Stimulated activated CD8-positive, alpha-beta memory T cell treated with anti-CD3 and anti-CD28 coated beads, Interleukin-4, amount 100 ng/mL, for 4 hours (primary cell): ENCODE measurements at places on chromosomes 2 and 18.
A peak's percentile ranks its signal among the peaks of the same experiment; 100 is the strongest.

DNA sequence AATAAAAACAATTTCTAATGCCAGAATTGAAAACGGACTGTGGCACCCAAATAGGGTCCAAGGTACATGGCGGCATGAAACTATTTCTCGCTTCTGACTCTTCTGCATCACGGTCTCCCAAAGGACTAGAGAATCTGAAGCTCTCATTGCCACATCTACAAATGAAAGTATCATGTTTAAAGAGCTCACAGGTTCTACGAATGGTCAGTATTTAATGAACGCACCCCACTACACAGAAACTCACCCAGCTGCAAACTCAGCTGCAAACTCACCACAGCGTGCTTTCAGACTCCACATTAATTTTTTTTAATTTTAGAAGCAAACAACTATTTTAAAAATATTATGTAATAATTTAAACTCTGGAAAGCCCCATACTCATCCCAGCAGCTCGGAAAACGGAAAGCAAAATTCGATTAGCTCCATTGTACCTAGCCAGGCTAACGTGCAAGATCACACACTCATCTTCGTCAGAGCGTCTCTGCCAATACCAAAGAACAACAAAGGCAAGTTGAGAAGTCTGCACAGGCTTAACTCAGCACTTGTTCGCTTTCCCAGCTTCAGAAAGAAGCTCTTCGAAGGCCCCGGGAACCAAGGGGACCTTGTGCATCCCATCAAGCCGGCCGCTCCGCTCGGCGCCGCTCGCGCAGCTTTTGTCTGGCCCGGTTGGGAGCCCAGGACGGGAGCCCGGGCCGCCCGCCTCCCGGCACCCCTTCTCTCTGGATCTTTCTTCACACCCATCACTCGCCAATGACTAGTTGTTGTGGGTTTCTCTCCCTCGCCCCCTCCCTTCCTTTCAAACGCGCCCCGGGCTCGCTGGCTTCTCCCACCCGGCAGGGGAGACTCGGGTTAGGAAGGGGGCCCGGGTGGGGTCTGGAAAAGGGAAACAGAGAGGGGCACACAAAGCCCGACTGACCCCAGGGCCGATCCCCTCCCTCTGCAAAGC is 785 bp downstream of the CLASP1 start:
- DNase-seq, result peak; percentile 9

- DNase-seq, result no peak
Observed at GRCh38 chr2:217895070-217895635, 107.6 kb downstream of the TNS1 start.

- DNase-seq, result no peak
Observed at GRCh38 chr2:119943058-119943457, 69.8 kb upstream of the EPB41L5 start.

DNA sequence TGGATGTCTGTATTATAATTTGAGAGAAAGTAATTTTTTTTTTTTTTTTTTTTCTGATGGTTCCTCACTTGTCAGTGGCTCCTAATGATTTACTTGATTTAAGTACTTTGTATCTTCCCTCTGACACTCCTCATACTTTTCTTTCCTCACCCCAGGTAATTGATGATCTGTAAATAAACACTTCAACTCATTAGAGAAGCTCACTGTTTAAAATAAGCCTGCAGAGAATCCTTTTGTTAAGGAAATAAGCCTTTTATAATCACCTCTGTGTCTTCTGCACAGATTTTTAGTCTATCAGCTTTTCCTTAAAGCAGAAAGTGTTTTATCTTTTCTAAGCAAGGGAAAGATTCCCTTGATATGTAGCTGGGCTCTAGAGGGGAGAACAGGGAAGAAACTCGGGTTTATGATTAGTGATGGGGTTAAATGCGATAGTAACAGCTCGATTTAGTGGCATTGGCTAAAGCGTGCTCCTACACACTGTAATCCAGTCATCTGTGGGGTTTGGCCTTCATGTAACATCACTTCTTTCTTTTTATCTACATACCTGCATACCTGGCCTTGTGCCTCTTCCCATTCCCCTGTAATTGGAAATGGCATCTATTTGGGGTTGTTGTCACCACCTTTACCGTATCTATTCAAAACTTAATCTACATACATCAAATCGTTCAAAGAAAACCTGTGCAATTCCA is 60.1 kb upstream of the LRRTM1 start:
- DNase-seq, result no peak

GRCh38 chr2:2464643-2465042 is 133.6 kb upstream of the MYT1L start:
- no peak for DNase-seq

GRCh38 chr2:207956771-207957170 is 68.6 kb downstream of the PLEKHM3 start:
- no peak for DNase-seq

GRCh38 chr2:71720283-71720560 is 266.9 kb downstream of the DYSF start:
- DNase-seq, result no peak

DNA sequence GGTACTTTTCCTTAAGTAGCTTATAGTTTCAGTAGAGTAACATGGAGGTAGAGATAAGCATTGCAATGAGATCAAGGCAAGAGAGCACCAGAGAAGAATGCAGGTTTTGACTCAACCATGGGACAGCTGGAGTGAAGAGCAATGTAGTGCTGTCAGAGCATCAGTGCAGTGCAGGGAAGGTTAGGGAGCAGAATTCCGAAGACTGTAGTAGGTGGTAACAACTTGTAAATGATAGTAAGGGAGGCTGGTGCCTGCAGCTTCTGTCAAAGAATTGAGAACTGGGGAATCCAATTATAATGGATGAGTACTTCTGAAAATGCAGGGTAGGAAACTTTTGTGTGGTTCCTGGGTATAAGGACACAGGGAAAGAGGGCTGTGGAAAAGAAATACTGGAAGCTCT is 183.2 kb downstream of the KCNS3 start:
- DNase-seq, result no peak

DNA sequence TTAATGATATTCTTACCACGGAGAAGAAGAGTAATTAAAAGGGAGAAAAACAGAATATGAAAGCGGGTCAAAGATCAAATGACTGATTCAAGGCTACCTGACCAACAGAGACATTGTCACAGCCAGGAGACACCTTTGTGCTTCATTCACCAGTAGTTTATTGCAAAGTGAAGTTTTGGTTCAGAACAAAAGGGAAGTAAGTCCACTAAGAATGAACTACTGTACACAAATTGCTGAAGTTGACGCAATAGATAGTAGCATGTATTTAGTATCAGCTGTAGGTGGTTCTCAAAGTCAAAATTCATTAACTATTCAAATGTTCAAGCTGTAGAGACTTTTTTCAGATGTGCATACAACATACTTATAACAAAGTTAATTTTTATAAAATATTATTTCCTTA is 64.7 kb upstream of the COX7A2L start:
- DNase-seq, result no peak

- no peak for DNase-seq
Observed at GRCh38 chr2:100742277-100743254, 77.4 kb upstream of the NPAS2 start.

DNA sequence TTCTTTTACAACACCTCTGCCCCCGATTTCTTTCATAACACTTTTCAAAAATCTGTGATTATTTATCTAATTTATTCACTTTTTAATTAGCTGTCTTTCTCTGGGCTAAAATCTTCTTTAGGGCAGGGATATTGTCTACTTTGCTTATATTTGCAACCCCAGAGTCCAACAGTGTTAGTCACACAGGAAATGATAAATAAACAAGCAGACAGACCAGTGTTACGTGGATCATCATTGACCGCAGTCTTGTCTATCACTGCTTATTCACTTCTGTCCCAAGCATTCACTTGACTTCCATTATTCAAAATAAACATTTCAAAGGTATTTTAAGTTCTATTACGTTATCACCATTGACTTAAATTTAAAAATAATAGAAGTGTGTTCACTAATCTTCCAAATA is 237.6 kb upstream of the UBE2E3 start:
- DNase-seq, result no peak

- DNase-seq, result no peak
Observed at GRCh38 chr2:231436957-231437356, 27.3 kb downstream of the NCL start.

GRCh38 chr2:38073211-38074057 is 2.5 kb downstream of the CYP1B1 start:
- DNase-seq, result no peak

- no peak for DNase-seq
Observed at GRCh38 chr2:14120376-14120775, 512.1 kb upstream of the LRATD1 start.

DNA sequence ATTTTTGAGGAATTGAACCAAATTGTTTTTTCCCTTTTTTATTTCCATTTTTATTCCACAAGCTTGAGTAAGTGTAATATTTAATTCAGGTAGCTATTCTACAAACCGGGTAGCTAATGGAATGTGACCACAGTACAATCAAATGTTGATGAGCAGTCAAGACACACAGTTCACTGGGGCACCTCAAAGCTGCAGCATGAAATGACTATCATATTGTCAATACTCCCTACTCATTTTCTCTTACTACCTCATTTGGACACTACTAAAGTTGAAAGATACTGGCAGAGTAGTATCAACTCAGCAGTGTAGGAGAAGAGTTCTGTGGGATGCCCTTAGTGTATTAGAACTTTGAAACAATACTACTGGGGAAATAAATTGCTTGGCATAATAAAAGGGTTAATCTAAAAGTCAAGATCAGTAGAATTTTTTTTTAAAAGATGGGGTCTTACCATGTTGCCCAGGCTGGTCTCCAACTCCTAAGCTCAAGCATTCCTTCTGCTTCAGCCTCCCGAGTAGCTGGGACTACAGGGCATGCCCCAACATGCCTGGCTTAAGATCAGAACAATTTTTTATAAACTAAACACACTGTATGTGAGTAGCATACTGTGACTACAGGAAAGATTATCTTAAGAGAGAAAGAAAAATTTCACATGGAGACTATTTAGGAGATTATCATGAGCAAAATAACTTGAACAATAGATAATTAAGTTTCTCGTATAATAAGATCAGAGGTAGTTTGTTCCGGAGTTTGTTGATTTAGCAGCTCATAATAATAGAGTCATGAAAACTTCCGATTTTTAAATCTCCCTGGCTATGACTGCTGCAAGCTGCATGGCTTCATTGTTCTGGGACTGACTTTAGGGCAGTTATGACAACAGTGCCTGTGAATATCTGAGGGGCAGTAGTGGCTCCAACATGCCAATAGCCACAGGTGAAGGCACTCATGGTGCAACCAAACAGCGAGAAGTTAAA is 43.7 kb downstream of the MYO3B start:
- DNase-seq, result no peak

GRCh38 chr2:241559323-241560161 is 997 bp downstream of the BOK start:
- no peak for DNase-seq

DNA sequence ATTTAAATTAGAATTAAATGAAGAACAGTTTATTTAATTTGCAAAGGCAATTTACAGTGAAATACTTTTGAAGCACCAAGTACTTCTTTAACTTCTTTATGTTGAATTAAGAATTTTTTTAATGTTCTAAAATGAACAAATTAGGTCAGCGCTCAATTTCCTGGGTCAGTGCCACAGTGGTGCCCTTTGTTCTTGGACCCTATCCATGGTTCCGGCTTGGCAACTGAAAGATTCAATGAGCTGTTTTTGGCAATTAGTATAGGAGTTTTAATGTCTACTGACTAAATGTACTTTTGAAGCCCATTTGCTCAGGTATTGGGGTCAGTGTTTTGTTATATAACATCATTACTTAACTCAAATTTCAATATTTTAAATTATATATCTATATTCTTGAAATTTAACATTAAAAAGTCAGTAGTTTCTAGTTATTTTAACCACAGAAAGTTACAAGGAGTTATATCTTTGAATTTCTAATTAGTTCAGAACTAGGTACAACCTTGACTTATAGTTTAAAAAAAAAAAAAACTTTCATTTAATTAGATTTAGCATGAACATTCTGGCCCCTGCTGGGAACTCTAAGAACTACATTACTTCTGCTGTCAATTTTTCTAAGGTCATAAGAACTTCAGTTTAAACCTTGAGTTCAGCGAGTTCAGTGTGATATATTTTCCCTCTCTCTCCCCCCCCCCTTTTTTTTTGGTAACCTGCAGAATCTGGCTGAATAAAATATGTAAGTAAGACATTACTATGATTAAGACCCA is 7.6 kb upstream of the MSTN start:
- no peak for DNase-seq

GRCh38 chr2:101517758-101518271 is 42.9 kb upstream of the RFX8 start:
- DNase-seq, result no peak

DNA sequence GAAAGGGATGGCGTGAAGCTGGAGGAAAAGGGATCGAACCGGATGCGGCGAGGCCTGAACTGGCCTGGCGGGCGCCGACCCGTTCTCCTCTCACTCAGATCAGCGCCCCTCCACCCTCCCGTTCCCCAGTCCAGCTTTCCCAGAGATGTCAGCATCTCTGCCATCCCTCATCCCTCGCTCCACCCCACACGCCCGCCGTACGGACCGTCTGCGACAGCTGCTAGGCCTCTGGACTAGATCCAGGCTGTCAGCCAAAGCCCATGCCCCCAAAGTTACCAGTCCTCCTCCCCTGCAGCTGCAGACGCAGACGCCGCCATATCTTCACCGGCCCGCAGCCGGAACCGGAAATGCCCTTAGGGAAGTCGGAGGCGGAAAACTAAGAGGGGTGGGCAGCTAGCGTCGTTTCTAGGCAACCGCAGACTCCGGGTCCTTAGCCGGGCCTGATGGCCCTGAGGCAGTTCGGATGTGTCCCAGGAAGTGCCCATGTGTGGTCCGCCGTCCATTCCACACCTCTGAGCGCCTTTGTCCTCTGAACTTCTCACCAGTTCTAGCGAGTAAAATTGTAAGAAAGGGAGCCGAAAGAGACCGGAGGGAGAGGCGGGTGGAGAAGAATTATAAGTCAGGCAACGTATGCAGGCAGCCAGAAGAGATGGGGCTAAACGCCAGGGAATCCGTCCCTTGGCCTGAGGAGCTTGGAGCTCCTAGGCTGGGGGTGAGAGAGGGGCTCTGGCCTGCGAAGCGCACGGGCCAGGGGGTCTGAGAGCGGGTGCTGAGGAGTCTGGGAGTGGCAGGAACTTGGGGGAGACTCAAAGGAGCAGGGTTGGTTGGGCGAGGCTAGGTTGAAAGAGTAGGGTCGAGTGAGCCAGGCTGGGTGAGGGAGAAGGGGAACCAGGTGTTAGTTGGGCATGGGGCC is at the start of the genes RNF25 and STK36:
TSS of gene RNF25 (minus strand) at position 349 of the 913 bp plus-strand sequence. CDS start at position 317, 32 bp downstream.
TSS of gene STK36 (plus strand) at position 433 of the 913 bp plus-strand sequence. CDS start 744 bp downstream, outside the sequence.
- peak; percentile 72 for DNase-seq

DNA sequence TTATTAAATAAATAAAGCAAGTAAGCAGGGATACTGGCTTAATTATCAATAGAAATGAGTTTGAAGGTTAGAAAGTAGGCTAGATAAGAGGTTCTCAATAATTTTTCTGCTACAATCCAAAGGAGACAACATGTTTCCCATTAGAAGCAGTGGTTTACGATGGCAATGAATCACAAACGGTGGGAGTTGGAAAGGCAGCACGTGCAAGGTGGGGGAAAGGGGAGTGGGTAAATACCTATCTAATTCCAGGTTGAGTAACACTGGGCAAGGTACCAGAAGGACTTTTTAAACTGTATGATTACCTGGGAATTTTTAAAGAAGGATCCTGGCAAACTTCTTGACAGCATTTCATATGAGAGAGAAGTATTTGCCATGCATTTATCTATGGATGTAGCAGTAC is 289.9 kb downstream of the NBAS start:
- no peak for DNase-seq

GRCh38 chr2:169272010-169272409 is 90.3 kb downstream of the LRP2 start:
- no peak for DNase-seq

- no peak for DNase-seq
Observed at GRCh38 chr18:73950116-73950700, 197.4 kb downstream of the FBXO15 start.

- no peak for DNase-seq
Observed at GRCh38 chr18:11467611-11468010, 141.8 kb upstream of the SLC35G4 start.
